WTC11 (cell line): ENCODE measurements at places on chromosomes 11 and 22.

DNA sequence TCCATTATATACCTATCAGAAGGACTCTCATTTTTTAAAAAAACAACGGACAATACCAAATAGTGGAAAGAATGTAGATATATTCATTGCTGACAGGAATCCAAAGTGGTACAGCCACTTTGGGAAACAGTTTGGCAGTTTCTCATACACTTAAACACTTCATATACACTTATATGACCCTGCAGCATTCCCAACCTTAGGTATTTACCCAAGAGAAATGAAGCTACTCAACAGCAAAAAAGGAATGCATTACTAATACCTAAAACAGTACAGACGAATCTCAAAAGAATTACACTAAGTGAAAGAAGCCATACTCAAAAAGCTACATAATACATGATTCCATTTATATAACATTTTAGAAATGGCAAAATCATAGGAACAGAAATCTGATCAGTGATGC lies 51.5 kb downstream of the RBFOX2 start:
- DNase-seq, result no peak

GRCh38 chr11:110939471-110939870 lies 227.2 kb upstream of the ARHGAP20 start:
- no peak for DNase-seq

DNA sequence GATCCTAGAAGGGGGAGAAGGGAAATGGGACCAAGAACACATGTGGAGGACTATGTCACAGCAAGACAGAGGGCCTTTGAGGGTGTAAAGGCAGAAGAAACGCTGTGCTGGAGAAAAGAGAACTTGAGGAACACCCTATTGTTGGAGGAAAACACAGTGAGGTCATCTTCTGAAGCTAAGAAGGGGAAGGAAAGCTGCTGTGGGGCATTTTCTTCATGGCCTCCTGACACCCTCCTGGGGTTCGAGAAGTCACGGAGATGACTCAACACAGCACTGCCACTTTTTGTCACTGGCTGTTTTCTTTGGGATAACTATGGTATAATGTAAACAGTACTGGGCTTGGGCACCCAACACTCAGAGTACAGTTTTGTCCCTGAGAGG lies 492.6 kb upstream of the CADM1 start:
- no peak for DNase-seq

- peak; percentile 23 for DNase-seq
Measured at GRCh38 chr22:25375683-25376082, 156.2 kb downstream of the CRYBB2 start.

DNA sequence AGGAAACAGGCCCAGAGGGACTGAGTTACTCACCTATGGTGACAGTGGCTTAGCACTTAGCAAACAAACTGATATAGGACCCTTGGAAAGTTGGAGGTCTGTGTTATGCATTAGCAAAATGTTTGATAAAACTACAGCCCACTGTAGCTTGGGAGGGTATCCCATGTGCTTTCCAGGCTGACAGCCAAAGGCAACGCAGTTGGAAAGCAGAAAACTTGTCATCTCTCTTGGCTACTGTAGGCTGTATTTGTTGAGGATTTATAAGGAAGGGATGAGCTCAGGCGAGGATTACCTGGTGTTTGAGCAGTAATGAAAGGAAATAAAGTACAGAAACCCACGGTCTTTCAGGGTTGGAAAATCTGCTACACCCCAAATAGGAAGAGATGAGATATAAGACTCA lies 23.8 kb downstream of the SDHAF2 start:
- DNase-seq, result no peak

DNA sequence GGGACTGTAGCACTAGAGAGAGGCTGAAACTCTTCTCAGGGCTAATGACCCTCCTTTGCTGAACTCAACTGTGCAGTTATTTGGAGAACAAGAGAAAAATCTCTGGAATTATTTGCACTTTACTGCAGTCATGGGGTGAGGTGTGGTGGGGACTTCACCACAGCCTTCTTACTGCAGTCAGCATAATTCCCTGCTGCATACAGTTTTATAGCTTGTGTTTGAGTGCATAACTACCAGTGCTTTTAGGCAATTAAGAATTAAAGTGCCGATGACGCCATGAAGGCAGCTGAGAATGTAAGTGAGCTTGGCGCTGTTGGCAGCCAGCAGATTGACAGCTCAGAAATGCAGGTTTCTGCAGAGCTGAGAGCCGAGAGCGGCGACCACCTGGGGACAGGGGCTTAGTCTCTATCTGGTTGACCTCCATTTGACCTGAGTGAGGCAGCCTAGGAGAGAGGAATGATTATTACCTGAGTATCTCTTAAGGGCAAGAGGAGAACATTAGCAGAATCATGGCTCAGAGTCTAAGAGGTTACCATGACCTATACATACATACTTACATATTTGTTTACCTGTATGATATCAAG lies 830.0 kb downstream of the NTM start:
- DNase-seq, result no peak
